Eye (tissue), 1 donor: ENCODE measurements at places on chromosomes 12 and 14.

DNA sequence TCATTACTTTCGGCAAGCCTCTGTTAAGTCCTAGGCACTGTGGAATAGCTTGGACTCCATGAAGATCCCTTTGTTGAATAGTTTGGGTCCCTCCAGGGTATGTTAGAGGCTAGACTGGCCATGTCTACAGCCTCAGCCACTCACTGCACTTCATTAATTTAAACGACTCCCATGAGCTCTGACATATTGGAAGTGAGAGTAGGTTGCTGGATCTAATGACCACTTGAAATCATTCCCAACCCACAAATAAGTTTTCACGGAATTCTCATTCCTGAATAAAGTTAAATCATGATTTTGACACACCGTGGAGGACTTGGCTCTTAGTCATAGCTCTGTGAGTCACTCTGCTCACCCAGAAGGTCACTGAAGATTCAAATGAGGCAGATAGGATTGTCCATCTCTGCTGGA, 21.4 kb upstream of the APPL2 start:
- no peak for DNase-seq

DNA sequence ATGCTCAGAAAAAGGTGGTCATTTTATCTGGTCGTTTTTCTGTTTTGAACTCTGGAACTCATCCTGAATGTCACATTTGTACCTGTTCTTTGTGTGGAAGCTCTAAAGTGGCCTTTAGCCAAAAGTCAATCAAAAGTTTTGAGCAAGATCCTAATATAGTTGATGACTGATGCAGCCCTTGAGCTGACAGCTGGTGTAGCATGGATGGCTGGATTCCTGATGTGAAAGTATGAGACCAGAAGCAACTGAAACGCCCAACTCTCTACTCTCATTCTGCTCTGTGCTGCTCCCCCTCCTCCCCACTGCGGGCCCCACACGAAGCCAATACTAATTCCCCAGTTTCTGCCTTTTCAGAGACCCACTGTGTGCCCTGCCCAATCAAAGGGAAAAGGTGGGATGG, 10.3 kb upstream of the MYH7 start:
- peak; percentile 81 for DNase-seq

DNA sequence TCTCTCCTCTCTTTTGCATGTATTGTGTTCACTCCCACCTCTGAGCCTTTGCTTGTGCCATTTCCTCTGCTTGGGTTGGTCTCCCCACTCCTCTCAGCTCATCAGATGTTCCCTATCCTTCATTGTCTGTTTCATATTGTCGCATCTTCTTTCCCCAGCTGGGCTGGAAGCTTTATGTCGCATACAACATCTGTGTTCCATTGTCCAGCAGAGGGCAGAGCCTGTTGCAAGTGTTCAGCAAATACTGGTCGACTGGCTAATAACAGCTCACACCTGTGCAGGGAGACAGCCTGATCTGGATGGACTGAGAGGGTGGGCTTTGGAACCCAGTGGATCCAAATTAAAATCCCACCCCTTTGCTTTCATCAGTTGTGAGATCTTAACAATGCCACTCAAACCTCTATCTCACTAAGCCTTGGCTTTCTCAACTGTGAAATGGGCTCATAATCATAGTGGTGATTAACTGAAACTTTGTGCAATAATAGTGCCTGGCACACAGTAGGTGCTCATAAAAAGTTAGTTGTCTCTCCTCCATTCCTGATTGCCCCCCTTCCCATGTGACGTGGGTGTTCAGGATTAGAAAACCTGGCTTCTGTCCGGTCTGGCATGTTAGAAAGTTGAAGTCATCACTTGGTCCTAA, 75.8 kb downstream of the RIN3 start:
- peak; percentile 33 for DNase-seq

- DNase-seq = no peak
These were observed 14.4 kb downstream of the FERMT2 start for GRCh38 chr14:52936437-52936836.

DNA sequence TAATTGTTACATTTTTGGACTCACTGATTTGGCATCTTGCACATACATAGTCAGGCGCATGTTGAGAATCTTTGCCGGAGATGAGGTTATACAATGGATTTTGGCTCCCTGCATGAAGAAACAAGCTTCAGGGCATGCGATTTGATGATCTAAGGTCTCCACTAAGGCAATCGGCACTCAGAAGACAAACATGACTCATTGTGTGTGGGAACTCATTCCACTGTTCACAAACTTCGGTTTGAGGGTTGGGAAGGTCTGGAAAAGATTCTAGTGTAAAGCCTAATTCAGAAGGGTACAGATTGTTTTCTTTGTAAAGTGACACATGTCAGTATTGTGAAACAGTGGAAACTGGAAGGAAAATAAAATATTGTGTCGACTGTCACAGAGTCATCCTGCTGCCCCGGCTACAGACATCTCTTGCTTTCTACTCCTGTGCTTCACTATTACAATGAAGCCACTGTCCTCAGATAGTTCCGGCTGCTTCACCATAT, 192.6 kb upstream of the HMGA2 start:
- DNase-seq = peak; percentile 45

GRCh38 chr12:11839091-11839641, 189.7 kb downstream of the ETV6 start:
- no peak for DNase-seq

DNA sequence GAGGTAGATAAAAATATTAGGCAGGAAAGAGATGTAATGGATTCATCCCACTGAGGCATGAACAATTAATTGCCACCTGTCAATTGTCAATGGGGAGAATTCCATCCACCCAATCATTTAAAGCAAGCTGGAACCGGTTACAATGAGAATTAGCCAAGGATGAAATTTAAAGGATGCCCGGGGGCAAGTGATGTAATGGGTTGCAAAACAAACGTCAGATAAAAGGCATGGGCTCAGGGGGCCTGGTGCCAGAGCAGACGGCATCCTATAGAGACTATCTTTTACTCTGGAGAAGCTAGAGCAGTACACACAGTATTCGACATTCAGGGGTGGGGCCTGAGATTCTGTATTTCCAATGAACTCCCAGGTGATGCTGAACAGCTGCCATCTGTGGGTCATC, 80.5 kb upstream of the ZFP36L1 start:
- DNase-seq = peak; percentile 63

DNA sequence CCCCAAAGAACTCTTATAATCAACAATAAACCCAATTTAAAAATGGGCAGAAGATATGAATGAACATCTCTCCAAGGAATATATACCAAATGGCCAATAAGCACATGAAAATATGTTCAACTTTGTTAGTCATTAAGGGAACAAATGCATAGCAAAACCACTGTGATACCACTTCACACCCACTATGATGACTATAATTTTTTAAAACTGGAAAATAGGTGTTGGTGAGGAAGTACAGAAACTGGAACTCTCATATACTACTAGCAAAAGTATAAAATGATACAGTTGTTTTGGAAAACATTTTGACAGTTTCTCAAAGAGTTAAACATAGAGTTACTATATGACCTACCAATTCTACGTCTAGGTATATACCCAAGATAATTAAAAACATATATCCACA, 9.4 kb upstream of the HEATR5A start:
- no peak for DNase-seq

GRCh38 chr12:66491853-66492252, 187.0 kb downstream of the GRIP1 start:
- DNase-seq = peak; percentile 2

DNA sequence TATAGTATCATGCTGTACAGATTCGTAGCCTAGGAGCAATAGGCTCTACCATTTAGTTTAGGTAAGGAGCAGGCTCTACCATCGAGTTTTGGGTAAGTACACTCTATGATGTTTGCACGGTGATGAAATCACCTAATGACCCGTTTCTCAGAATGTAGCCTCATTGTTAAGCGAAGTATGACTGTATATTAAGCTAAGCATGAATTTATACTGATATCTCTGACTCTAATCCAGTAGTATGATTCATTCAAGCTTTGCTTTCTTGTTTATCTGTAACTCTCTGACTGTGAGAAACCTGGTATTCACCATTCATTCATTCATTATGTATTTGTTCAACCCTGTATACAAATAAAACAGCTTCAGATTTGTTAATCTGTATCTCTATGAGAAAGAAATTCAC, 283.9 kb upstream of the PRICKLE1 start:
- no peak for DNase-seq

GRCh38 chr14:59787045-59787674, 83.4 kb downstream of the RTN1 start:
- DNase-seq = no peak

DNA sequence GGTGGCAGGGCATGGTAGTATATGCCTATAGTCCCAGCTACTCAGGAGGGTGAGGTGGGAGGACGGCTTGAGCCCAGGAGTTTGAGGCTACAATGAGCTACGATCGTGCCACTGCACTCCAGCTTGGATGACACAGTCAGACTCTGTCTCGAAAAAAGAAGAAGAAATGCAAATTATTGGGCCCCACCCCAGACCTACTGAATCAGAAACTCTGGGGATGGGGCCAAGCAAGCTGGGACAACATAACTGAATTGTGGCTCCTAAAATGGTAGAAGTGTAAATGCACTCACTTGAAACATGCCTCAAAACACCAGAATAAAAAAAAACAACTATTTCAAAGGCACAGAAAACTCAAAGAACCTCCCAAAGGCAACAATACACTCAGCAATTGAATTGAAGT, 37.0 kb downstream of the CIT start:
- no peak for DNase-seq

DNA sequence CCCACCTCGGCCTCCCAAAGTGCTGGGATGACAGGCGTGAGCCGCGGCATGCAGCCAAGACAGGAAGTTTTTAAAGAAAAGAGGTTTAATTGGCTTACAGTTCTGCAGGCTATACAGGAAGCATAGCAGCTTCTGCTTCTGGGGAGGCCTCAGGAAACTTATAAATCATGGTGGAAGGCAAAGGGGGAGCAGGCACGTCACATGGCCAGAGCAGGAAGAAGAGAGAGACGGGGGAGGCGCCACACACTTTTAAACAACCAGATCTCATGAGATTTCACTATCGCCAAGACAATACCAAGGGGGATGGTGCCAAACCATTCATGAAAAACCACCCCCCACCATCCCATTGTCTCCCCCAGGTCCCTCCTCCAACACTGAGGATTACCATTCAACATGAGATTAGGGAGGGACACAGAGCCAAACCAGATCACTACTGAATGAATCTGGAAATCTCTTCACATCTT, 14.1 kb downstream of the CCDC63 start:
- no peak for DNase-seq

GRCh38 chr12:6297170-6297569, 13.3 kb upstream of the PLEKHG6 start:
- DNase-seq = no peak

DNA sequence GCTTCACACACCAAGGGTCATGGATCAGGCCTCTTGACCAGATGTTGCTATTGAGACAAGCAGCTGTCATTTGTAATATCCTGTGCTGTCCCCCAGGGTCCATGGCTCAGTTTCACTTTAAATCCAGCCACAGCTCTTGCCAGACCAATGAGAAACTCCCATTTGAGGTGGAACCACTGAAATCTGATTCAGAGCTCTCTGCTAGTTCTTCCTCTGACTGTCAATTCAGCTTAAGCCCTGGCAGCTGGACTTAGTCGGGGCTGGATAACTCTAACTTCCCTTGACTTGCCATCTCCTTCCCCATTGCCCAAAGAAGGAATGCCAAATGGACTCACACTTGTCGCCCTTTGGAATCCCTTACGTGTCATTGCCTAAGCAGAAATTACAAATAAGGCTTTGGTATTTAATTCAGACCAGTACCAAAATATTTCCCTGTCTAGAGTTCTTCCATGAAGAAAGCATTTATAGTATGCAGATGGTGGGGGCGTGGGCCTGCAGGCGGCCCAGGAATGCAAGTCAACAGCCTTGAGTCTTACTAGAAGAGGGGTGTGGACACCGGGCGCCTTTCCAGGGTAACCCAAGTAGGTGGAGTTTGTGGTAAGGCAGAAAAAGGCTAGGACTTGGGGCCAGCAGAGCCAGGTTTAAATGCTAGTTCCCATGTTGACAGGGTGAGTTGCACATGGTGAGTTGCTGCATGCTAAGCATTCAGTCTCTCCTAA, 96.9 kb upstream of the TMPO start:
- DNase-seq = peak; percentile 81

- DNase-seq = peak; percentile 28
These were observed 435.4 kb upstream of the STXBP6 start for GRCh38 chr14:25485381-25485780.

DNA sequence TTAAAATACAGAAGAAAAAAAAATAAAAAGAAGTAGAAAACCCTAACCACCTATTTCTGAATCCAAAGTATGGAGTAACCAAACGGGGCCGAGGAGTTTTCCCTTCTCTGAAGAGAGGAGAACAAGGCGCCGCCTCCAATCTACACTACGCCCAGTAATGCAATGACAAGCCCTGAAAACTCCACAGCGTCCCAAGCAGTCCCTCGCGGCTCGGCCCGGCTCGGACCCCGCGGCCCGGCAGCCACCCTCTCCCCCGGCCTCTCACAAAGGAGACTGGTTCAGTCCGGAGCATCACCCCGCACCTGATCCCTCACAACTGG, 371 bp downstream of the CHD8 start:
- DNase-seq = no peak

DNA sequence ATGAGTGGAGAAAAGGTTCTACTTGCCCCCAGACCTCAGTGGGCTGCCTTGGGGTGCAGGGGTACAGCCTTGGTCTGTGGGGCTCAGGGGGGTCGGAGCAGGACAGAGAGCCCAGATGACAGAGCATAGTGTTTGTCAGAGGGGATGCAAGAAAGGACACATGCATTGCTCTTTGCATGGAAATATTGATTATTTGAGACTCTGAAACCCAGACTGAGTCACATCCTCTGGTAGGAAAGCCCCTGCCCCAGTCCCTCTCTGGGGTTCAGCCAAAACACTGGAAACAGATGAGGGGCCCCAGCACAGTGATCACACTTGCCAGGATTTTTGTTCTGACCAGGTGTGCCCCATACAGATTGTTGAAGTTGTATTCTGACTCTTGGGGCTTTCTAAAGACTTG, 1094.4 kb downstream of the BCL11B start:
- no peak for DNase-seq

GRCh38 chr14:104476437-104476836, 103.1 kb upstream of the C14orf180 start:
- no peak for DNase-seq

DNA sequence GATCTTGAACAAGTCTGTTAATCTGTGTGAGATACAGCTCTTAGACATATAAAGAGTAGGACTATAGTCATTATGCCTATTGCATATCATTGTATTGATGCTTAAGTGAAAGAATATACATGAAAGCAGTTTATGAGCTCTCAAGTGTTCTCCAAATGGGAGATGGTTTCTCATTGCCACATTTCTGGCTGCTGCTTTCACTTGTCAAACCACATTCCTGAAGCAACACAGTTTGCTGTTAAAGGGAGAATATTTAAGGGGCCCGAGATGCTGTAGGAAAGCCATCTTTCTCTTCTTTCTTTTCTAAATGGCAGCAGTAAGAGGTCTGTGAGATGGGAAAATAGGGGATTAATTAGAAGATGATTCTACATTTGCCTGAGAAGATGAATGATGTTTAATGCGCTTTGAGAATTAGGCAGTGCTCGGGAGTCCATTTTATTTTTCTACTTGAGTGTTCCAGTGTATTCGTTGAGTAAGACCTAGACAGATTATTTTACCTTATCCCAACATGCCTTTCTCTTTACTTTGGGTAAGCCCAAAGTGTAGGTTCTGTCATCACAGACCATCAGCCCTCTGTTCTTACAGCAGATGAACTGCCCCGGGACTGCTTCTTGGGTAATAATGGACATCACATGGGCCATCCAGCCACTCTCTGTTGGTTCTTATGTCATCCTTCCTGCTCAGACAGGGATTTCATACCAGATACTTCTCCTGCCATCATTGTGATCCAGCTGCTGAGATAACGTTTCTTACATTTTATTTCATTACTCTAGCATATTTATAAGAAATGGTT, 35.6 kb downstream of the ANO4 start:
- DNase-seq = no peak
